ENCODE measurements at places on chromosomes 5 and 9.

- DNase-seq, result peak; percentile 40
Measured at GRCh38 chr5:1386274-1386717, 41.4 kb upstream of the CLPTM1L start.

DNA sequence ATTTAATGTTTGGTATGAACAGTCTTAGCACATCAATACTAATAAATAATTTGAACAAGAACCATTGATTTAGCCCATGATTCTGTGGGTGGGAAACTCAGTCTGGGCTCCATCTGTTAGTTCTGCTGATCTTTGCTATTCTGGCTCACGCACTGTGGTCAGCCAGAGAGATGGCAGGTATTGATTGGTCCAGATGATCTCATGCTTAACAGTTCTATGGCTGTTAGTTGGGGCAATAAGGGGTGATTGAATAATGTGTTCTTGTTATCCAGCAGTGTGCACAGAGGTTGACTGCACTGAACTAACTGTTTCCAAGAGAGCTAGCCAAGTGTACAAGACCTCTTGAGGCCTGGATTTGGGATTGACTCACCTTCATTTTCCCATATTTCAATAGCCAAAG is 824.3 kb downstream of the SEMA5A start:
- DNase-seq, result no peak

- no peak for DNase-seq
Measured at GRCh38 chr9:127188396-127188795, 66.0 kb upstream of the ANGPTL2 start.

DNA sequence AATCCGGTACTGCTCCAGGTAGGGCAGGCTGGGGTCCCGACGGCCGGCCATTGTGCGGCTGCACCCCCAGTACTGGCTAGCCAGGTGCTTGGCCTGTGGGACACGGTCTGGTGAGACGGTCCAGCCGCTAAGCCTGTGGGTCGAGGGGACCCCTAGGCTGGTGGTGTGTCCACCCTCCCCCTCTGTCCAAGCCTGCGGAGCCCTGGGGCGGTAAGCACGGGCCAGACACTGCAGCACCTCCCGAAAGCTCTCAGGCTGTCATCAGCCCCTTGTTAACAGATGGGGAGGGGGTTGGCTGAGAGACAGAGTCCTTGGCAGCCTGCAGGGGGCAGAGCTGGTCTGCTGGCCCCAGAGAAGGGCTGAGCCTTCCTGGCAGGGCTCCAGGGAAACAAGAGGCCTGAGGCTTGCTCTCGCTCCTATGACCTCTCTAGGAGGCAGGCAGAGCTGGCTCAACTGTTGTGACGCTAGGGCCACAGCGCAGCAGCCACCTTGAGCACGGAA is 11.8 kb upstream of the MRNIP start:
- no peak for DNase-seq

- no peak for DNase-seq
Measured at GRCh38 chr5:10400831-10401230, 40.8 kb upstream of the ROPN1L start.

- DNase-seq, result no peak
Measured at GRCh38 chr9:15240927-15241326, 66.1 kb downstream of the TTC39B start.

- no peak for DNase-seq
Measured at GRCh38 chr9:9437641-9438040, 1175.2 kb downstream of the PTPRD start.

DNA sequence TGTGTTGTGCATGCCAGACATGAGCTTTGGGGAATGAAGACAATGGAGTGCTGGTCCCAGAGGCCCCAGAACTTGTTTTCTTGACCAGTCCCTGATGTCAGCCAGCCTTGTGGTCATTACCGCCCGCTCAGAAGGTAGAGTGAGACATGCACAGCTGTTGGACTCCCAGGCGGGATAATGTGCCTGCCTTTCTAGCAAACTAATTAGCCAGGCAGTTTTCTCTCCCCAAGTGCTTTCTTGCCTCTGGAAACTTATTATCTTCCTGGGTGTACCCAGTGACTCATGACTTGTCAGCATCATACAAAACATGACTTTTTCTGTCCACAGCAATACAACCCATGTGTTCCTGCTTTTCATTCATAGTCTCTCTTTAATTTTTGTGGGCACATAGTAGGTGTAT is 131.1 kb downstream of the RMI1 start:
- no peak for DNase-seq

DNA sequence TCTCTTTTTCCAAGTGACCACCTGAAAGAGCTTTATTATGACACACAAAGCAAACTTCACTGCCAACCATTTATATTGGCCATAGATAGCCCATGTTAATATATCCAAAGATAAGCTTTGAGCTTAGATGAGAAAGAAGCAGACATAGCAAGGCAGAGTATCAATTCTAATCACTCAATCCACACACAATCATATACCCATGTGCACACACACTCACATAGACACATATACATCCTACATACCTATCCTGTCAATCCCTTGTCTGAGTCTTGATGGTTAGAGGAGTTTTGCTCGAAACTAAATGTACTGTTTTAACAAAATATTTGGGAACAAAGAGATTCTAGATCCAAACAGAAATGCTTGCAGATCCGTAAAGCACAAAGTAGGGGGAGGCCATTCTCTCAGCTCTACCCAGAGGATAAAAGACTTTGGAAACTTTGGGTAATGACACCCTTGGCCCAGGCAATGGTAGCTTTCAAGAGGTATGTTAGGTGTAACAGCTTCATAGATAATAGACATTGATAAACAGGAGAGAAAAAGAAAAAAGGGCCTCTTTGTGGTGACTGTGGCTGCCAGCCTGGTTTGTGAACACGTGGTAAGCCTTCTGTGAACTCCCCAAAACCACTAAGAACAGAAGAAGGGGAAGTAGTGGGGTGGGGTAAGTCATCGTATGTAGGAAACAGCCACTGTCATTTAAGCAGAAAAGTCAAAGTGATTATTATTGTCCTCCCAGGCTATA is 121.6 kb downstream of the TLR4 start:
- DNase-seq, result no peak

DNA sequence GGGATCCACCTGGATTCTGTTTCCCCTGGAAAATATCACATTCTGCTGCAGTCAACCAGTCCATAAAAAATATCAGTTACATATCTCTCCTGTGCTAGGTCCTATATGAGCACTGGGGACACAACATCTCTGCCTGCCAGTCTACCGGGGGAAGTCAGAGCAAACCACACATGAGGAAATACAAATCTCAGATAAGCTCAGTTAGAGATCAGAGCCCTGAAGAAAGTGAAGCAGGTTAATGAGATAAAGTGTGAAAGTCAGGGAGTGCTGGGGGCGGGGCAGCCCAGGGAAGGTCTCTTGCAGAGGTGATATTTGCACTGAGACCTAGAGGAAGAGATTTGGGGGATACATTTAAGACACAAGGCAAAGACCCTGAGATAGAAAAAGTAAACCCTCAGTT is 67.8 kb upstream of the SLC1A1 start:
- DNase-seq, result no peak

GRCh38 chr5:174245516-174246075 is 200.1 kb downstream of the NSG2 start:
- DNase-seq, result no peak

- DNase-seq, result no peak
Measured at GRCh38 chr5:141369994-141370848, at the start of gene PCDHGB3. TSS of gene PCDHGB3 (plus strand) at chr5:141370242. CDS start at chr5:141370395, 153 bp downstream.

DNA sequence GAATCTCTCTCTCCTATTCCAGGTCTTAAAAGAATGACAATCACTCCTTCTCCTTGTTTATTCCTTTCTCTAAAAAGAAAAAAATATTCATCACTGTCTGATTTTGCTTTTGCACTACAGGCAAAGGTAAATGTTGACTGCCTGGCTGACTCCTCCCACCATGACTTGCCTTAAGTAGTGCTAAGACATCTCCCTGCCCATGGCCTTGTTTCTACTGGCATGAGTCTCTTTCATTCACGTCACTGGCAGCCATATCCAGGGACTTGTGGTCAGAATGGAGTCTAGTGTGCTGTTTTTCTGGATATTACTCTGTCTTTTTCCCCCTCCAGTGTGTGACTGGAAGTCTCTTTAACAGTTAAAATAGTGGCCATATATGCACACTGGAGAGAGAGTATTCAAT is 522.9 kb upstream of the DAB2 start:
- no peak for DNase-seq

DNA sequence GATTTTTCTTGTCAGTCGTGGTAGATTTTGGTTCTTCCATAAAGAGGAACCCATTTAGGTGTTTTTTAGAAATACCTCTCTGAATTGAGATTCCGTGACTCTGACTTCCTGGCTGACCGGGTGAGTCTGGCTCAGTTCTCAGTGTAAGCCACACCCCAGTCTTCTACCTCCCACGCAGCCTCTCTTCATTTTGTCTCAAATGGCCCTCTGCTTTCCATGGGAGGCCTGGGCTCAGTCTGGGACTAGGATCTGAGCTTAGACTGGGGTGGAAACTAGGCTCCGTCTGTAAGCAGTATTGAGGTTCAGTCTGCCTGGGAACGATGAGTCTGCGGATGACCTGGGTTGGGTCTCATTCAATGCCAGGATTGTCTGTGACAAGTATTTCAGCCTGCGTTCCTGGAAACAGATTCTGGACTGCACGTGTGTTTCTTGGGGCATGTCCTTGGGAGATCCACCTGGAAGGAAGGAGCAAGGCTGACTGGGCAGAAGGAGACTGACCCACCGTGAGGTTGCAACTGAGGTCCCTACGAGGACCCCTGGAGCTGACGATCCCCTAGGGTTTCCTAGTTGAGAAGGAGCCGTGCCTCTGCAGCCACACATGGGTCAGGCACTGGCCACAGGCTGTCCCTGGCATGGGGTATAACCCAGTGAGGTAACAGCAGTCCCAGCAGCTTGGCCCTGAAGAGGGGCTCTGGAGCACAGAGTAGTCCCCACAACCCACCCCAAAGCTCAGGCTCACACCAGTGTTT is 12.4 kb upstream of the CRB2 start:
- DNase-seq, result no peak

GRCh38 chr5:132753135-132753987 is 6.1 kb downstream of the CCNI2 start:
- DNase-seq, result no peak

GRCh38 chr5:140563596-140563995 is 802 bp downstream of the APBB3 start:
- DNase-seq, result no peak

GRCh38 chr5:90983711-90984124 is 399.4 kb downstream of the ARRDC3 start:
- no peak for DNase-seq

DNA sequence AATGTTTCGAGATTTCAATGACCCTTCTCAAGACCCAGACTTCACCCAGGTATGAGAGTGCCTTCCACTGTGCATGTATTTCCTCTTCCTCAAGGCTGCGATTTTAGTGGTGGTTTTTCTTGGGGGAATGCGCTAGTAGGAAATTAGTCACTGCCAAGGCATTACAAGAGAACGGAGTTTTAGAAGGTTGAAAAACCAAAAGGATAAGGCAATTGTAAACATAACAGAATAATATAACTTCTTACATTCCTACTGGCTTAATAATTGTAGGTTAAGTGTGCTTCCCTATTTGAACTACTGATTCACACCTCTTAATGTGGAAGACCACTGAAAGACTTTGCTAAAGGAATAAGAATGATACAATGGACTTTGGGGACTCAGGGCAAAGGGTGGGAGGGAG is 38.9 kb downstream of the ACO1 start:
- no peak for DNase-seq

DNA sequence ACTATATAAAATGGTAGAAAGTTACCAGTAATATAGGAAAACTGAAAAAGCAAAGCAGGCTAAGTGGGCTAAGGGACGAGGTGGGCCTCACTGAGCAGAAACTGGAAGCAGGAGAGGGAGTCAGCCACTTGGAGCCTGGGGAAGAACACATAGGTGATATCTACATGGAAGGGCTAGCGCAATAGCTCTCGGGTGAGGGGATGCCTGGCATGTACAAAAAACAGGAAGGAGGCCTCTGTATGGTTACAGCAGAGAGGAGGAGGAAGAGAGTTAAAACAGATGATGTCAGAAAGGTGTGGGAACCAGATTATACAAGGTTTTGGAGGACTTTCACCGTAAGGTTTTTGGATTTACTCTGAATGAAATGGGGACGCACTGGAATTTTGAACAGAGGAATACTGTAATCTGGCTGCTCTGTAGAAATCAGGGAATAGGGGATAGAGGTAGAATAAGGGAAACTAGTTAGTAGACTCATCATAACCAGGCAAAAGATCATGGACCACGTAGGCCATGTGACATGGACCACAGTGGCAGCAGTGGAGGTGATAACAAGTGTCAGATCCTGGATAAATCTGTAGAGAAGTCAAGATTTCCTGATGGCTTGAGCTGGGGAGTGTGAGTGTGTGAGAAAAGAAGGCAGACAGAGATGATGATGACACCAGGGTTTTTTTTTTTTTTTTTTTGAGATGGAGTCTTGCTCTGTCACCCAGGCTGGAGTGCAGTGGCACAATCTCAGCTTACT is 52.5 kb downstream of the FNBP1 start:
- no peak for DNase-seq

- no peak for DNase-seq
Measured at GRCh38 chr5:139704748-139705147, 56.6 kb downstream of the CXXC5 start.

DNA sequence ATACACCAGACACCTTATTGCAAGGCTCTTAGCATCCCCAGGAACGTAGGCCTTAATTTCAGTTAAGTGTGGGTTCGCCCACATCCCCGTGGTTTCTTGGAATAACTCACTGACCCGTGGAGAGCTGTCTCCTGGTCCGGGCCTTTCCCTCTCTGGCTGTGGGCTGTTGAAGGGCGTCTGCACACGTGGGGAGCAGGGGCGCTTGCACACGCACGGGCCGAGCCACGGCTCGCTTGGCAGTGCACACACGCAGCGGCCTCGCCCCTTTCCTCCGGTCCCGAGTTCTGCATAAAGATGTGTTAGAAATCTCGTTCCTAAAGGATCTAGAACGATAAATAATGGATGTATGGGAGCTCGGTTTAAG is 141.9 kb downstream of the PBX3 start:
- no peak for DNase-seq

- no peak for DNase-seq
Measured at GRCh38 chr9:69975681-69976080, 68.0 kb upstream of the MAMDC2 start.

- DNase-seq, result no peak
Measured at GRCh38 chr9:28781481-28781880, 1208.2 kb upstream of the C9orf72 start.

GRCh38 chr5:16931334-16932110 is 4.6 kb downstream of the MYO10 start:
- DNase-seq, result no peak

DNA sequence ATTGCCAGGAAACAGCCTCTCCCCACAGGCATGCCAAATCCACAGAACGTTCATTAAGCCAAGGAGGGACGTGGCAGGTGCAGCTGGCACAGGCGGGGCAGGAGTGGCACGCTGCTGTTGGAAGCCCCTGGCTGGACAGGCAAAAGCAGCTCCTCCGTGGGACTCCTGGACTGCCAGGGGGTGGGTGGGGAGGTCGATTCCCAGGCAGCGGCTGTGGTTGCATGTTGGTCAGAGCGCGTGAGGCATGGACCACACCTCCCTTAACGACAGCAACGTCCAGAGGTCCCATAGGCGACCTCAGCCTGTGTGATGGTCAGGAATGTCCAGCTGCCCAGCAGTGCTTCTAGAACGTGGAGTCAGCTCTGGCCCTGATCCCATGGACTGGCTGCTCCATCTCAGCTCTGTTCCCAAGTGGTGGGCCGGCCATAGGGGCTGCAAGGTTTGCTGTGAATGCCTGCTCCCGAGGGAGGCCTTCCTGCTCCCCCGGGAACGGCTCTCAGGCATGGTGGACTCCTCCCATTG is 6.9 kb downstream of the SLC6A19 start:
- DNase-seq, result no peak
